HT-29 (cell line): ENCODE measurements at places on chromosomes 7 and 10.

DNA sequence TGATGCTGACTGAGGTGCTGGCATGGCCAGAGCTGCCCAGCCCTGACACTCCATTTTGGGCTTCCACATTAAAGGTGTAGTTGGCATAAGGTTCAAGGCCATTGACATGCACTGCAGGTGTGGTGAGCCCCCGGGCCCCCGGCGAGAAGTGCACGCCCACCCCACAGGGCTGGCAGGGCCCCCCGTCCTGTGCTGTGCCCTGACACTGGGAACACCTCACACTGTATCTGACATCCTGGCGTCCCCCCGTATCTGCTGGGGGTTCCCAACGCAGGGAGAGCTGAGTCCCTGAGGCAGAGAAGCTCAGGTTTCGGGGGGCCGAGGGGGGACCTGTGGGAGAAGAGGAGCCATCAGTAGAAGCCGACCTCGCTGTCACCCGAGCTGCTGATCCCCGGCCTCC lies 10.0 kb downstream of the EPHA1 start:
- DNase-seq, result no peak

- no peak for DNase-seq
Measured at GRCh38 chr7:5646846-5647245, 134.6 kb downstream of the RNF216 start.

GRCh38 chr10:11581213-11581612 lies 30.2 kb downstream of the USP6NL start:
- no peak for DNase-seq

DNA sequence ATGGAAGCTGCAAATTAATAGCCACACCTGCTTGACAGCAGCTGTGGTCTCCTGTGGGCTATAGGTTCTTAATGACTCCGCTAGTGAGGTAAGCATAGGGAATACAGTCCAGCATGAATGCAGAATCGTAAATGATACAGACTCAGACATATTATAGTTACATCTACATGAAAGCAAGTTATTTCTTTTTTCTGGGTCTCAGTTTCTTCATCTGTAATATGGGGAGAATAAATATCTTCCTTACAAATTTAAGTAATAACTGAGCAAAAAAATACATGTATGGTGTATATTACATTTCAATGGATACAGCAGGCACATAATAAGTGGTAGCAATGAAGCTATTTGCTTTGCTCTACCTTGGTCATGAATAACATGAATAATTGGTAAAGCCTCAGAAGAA lies 245.9 kb upstream of the RHOBTB1 start:
- no peak for DNase-seq

DNA sequence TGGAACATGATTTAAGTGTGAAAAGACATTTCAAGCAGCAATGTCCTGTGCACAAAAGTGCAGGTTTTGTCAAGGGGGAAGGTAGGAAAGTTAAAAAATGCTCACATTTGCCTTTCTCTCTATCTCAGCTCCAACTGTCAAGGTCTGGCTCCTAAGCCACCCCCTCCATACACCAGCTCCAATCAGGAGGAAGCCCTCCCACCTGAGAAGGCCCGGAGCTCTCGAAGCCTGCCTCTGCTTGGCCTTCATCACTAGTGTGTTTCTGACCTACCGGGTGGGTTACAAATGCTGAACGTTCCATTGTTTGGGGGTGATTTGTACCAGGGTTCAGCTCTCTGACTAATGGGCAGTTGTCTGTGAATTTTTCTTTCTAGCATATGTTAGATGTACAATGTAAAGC lies 14.2 kb downstream of the CRHR2 start:
- DNase-seq, result no peak

DNA sequence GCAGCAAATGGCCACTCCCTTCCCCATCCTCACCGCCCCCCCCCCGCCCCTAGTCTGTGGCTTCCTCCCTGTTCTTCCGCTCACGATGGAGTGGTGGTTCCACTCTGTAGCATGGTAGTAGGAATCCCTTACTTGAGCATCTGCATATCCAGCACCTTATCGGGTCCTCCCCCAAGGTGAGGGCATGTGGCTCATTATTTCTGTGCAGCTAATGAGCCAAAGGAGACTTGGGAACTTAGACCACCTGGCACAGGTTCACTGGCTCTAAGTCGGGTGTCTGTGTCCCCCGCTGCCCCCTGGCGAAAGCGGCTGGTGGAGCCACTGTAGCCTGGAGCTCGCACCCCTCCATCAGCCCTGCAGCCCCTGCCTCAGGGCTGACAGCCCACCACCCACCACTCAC lies 22.8 kb upstream of the GPR26 start:
- DNase-seq, result no peak

GRCh38 chr7:133167300-133167699 lies 85.4 kb upstream of the CHCHD3 start:
- no peak for DNase-seq

GRCh38 chr10:69891057-69891617 lies 89.4 kb downstream of the COL13A1 start:
- no peak for DNase-seq

DNA sequence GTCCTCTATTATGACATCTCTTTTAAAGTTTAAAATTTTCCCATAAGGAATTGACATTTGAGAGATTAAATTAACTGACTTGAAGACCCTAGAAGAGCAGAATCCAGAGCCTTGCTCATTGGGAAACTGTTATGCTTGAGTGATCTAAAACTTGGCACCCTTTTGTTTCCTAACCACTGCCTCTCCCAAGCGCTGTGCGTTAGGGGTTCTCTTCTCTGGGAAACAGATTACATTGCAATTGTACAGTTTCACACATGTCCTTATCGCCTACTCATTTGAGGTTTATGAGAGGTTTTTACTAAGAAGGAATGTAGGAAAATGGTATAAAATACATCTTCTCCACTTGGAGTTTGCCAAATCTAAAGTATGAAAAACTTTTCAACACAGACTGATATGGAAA lies 126.8 kb upstream of the AMPH start:
- no peak for DNase-seq

DNA sequence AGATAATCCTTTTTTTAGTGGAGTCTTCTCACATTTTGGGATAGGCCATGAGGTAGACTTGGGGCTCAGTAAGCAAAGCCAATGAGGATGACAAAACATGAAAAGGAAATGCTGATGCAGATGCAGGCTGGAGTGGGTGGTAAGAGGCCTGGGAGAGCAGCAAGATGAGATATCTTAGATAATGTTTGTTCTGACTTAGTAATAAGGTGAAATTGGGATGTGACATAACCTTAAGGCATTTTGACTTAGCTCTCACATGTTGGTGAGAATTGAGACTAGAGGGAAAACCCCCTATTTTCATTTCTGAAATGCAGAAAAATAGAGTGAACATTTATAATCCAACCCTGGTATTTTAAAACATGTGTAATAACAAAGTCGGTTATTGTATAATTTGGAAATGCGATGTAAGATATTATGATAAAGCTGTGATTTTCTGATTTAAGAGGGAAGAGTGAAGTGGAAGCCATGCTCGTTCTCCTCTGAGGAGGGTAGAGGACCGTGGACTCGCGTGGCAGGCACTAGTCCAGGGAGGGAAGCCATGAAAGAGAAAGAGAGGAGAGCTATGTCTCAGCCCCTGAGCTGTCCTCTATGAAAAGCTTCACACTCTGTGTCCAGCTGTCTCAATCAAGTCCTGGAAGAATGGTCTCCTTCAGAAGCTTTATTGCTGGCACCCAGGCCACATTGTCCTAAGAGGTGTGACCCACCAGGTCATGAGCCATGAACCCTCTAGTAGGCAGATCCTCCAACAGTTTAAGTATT lies 57.3 kb downstream of the ST7 start:
- DNase-seq, result no peak

DNA sequence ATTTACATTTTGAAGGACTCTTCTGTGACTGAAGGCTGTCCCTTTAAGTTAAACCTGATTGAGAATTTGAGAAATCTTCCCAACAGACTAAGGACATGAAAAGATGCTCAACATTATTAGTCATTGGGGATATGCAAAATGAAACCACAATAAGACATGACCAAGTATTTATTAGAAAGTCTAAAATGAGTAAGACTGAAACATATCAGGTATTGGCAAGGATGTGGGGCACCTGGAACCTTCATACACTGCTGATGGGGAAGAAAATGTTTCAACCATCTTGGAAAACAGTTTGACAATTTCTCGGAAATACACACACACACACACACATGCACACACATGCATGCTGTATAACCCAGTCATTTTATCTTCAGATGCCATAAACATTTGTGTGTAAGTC lies 132.1 kb upstream of the CDK6 start:
- no peak for DNase-seq

- DNase-seq, result no peak
Measured at GRCh38 chr10:102669206-102670064, 25.2 kb downstream of the TRIM8 start.

- no peak for DNase-seq
Measured at GRCh38 chr10:90222372-90222771, 521.0 kb downstream of the KIF20B start.

- no peak for DNase-seq
Measured at GRCh38 chr10:93154531-93154930, 80.8 kb downstream of the CYP26A1 start.

DNA sequence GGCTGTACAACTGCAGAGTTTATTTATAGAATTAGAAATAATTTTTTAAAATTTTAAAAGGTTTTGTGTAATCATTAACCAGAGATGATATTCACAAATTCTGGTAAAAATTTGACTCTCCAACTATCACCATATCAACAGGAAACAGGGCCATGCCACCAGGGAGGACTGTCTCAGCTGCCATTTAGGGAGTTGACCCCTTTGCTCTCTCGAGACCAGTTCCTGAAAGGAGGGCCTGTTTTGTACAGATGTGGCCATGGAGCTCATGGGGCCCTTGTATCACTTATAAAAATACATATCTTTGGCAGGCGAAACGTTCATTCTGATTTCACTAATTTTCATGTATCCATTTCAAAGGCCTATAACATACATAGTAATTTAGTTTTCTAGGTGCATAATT lies 20.3 kb downstream of the H2AZ2 start:
- DNase-seq, result no peak

DNA sequence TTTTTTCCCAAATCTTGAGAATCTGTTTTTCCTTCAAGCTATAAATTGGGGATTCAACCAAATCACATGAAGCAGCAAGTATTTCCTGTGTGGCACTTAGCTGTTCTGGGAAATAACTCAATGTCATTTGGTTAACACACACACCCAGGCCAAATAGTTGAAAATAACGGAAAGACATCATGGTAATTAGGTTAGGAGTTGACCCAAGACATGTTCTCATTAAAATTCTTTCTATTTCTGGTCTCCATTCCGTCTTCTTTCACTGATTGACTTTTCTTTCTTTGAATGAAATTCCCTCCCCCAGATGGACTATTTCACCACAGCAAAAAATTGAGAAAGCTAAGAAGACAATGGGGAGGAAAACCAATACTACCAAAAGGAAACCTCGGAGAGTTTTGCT lies 30.5 kb downstream of the NRP1 start:
- no peak for DNase-seq

DNA sequence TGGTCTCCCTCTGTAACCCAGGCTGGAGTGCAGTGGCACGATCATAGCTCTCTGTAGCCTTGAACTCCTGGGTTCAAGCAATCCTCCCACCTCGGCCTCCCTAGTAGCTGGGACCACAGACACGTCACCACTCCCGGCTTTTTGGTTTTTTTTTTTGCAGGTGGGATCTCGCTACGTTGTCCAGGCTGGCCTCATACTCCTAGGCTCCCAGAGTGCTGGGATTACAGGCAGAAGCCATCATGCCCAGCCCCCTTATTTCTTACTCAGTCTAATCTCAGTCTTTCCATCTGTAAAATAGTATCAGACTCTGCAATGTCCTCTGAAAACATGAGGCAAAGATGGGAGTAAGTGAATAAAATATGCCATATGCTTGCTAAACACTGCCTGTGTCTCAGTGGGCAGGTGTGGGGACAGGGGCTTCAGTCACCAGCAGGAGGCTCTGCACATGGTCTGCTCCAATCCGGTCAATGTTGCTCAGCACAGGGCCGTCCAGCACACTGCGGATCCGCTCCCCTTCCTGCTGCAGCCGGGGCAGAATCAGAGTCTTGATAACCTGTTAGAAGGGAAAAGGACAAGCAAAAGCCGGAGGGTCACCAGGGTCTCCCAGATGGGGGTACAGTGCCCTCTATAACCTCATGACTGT lies 8.2 kb downstream of the AP4M1 start:
- no peak for DNase-seq

GRCh38 chr10:29517352-29517923 lies 117.3 kb downstream of the SVIL start:
- DNase-seq, result peak; percentile 51

GRCh38 chr7:16933296-16934279 lies 51.8 kb upstream of the AGR3 start:
- DNase-seq, result no peak

- no peak for DNase-seq
Measured at GRCh38 chr10:14812271-14812670, 25.6 kb downstream of the CDNF start.

GRCh38 chr10:60338786-60339185 lies 50.9 kb downstream of the ANK3 start:
- no peak for DNase-seq

GRCh38 chr7:141675436-141676215 lies 26.3 kb downstream of the DENND11 start:
- DNase-seq, result no peak

GRCh38 chr10:114282526-114282925 lies 43.5 kb downstream of the VWA2 start:
- DNase-seq, result no peak

DNA sequence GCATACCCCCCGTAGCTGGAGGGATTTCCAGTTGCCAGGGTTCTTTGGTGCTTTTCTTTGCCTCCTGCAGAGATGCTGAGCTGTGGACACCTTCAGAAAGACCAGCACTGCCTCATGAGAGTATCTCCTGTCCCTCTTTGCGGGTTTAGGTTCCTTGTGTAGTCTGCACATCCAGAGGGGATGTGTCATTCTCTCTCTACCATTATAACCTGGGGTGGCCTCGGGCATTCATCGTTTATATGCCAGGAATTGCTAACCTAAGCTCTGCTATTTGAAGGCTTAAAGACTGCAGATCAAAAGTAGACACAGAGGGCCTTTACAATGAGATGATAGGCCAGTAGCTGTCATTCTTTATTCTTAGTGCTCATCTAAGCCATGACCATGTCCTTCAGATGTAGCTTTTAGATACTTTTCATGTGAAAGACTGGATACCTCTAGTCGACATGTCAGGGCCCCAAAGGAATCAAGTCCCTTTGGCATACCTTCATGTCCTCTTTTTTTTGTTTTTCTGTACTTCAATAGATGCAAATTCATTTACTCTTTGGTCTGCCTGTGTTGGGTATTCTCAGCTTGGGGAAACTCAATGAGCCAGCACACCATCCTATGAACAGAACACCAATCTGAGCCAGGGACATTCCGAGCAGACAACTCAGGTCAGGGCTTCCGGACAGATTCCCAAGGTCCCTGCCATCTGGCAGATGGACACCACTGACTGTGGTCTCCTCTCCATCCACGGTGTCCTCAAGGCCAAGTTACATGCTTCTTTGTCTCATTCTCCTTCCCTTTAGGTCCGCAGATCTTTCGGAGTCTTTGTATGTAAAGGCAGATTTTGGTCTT lies 129.3 kb downstream of the NRF1 start:
- no peak for DNase-seq

DNA sequence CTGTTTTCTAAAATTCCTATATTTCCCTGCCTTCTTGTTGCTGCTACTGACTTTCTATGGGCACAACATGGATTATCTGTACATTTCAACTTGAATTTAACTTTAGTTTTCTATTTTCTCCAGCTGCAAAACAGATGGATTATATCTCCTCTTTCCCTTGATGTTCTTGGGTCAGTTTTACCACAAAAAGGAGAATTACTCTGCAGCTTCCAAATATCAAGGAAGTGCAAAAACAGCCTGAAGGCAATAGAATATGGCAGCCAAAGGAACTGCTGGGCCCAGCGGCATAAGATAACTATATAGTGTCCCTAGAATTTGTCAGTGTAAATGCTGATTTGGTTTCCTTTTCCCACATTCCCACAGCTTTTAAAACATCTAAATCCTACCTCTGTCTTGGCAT lies 29.1 kb downstream of the CPED1 start:
- no peak for DNase-seq

GRCh38 chr10:104406715-104407650 lies 53.4 kb downstream of the CFAP58 start:
- peak; percentile 31 for DNase-seq
